Activated naive CD4-positive, alpha-beta T cell treated with anti-CD3 and anti-CD28 coated beads, Interleukin-2, amount 50 U/mL, for 72 hours (primary cell): ENCODE measurements at places on chromosomes 3 and 15. TPM values are rescaled to one million over a fixed set of nuclear protein-coding genes. Genes with fewer than 3 reads are reported as not detected.

ULK4 gene
- total RNA-seq: 8.9 TPM

SH3GL3 gene
- not detected for total RNA-seq

GRCh38 chr3:128222796-128223385 lies 69.6 kb downstream of the EEFSEC start:
- no peak for DNase-seq

DNA sequence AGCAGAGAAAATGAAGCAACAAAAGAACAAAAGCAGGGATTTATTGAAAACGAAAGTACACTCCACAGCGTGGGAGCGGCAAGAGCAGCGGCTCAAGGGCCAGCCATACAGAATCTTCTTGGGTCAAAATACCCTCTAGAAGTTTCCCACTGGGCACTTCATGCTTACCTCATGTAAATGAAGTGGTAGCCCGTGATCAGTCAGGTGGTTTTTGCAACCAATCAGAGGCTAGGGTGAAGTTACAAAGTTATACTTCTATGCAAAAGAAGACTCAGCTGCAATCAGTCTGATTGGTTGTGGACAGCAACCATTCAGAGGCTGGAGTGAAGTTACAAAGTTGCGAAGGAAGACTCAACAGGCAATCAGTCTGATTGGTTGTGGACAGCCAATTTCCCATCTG lies 37.8 kb upstream of the TRH start:
- no peak for DNase-seq

DNA sequence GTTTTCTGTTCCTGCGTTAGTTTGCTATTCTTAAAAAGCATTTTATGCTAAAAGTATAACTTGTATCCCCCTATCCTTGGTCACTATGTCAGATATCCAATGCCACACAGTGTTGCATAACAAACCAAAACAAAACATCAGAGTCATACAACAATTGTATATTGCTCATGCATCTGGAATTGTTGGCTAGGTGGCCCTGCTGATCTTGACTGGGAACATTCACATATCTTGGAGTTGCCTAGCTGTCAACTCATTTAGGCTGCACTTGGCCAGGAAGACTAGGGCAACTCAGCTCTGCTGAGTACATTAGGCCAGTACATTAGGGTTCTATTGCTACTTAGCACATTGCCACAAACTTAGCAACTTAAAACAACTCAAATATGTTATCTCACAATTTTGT lies 706.5 kb upstream of the UBE2E2 start:
- DNase-seq: no peak

ATP13A5 gene
- not detected for total RNA-seq

DNA sequence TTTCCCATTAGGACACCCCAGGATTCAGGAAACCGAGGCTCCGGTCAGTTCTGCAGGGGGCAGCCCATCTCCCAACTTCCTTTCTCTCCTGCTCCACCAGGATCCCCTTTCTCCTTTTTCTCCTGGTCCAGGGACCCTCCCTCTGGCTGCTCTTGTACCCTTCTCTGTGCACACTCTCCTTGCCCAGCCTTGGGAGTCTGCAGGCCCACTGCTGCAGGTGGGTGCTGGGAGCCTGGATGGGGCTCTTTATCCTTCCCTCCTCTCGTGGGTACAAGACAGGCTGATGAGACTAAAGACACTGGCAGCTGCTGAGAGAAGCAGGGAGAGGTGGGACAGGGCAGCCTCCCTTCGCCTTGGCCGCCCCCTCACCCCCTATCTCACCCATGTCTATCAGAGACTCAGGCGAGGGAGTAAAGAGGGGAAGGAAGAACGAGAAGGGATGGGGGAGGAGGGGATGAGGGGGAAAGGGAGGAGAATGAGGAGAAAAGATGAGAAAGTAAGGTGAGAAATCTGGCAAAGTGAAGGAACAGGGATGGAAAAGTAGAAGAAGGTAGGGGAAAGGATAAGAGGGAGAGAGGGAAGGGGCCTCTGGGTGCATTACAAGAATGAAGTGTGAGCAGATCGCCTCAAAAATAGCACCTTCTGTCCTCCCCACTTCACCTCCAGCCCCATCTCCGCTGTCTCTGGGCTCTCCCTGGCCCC lies 45.2 kb downstream of the ITGA11 start:
- DNase-seq: no peak

DNA sequence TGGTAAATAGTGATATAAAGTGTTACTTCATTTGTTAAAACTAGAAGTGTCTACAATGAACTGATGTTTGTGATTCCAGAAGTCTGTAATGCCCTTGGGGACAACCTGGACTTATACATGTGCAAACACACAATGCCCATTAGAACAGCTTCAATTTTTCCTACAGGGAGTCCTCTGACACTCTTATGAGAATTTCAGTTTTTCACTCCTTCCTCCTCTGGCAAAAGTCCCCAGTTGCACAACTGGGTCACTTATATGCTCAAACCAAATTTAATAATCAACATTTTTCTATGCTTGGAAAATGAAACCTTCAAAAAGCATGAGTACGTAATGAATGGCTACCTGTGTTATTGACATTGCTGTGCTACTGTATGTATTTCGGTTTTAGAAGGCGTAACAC lies at the start of gene OR5H15:
TSS of gene OR5H15 (plus strand) at position 301 of the 400 bp plus-strand sequence. CDS start 2,004 bp downstream, outside the sequence.
- no peak for DNase-seq

DNA sequence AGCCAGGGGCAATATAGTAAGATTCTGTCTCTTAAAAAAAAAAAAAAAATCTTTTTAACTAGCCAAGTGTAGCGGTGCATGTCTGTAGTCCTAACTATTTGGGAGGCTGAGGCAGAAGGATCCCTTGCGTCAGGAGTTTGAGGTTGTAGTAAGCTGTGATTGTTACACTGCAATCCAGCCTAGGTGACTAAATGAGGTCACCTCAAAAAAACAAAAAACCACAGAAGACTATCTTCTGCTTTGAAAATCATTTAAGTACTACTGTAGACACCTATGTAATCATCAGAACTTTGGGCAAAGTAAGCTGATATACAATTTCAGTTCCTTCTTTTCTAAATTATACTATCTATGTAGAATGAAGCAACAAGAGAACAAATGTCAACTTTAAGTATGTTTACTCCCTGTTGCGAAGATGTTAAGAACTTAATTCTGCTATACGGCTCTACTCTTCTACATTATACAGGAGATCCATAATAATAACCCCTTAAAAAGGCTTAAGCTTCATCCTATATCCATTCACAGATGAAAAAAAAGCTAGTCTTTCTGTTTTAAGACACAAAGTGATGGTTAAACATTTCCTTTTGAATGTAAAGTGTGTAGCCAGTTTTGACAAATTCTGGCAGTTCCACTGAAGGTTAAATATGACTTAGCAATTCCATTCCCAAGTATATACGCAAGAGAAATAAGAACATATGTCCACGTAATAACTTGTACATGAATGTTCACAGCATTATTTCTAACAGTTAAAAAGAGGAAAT lies 15.2 kb downstream of the DAZL start:
- DNase-seq: peak; percentile 10

- DNase-seq: no peak
These were observed 4.8 kb upstream of the MORC1 start for GRCh38 chr3:109122690-109123089.

DNA sequence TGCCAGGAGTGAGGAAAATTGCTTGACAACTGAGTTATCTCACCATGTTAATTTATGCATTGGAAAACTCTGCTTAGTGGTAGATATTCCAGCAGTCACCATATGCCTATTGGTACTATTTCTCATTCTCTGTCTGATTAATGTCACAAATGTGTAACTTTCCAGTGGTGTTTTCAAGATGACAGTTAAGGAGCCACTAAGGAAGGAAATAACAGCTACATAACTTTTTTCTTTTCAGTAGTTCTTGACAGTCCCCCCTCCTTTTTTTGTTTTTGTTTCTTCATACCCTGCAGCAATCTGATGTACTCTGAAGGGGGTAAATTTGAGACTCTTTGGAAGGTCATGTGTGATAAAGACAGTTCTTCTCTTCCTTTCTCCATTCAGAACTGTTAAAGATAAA lies 13.1 kb downstream of the RASA2 start:
- no peak for DNase-seq

- no peak for DNase-seq
These were observed 40.6 kb downstream of the AMOTL2 start for GRCh38 chr3:134333522-134334181.

GRCh38 chr3:146546366-146546965 lies 2.1 kb upstream of the PLSCR1 start:
- no peak for DNase-seq

COLQ gene
- 2.9 TPM for total RNA-seq

DNA sequence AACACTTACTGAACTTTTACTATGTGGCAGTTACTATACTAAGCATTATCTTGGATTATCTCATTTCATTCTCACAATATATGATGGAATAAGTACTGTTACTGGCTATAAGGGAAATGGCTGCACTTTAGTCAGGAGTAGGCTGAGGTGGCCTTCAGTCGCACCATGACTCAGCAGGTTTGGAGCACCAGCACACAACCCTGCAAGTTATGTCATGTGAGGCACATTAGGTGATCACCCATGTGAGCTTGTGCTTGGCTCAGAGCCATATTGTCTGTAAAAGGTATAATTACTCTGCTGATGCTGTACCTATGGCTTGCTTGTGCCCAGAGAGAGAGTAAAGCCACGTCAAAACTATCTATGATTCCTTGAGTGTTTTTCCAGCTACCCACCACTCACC lies 54.1 kb upstream of the TIPARP start:
- DNase-seq: no peak

FMN1 gene
- 1.1 TPM for total RNA-seq

GRCh38 chr15:35756623-35757022 lies 210.7 kb upstream of the DPH6 start:
- DNase-seq: no peak
